Fibroblast of skin of left quadriceps (primary cell): ENCODE measurements at places on chromosomes 7 and 10.
A peak's percentile ranks its signal among the peaks of the same experiment; 100 is the strongest.

GRCh38 chr7:155448632-155449007 is 9.3 kb upstream of the EN2 start:
- no peak for DNase-seq

GRCh38 chr7:24860611-24861010 is 103.3 kb upstream of the GSDME start:
- no peak for DNase-seq

DNA sequence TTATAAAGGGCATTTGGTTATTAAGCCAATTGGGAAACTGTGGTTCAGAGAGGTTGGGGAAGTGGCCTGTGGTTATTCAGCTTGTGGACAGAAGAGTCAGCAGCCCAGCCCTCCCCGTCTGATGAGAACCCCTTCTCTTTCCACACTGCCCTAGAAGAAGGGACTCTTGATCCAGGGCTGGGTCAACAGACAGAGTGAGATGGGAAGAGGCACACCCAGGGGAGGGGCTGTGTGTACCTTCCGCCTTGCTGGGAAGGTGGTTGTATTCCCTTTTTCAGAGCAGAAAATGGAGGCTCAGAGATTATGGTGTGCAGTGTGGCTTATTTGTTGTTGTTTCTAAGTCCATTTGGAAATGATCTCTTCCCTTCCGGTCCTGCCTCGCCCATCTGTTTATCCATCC is 103.4 kb downstream of the GRK5 start:
- DNase-seq, result no peak

GRCh38 chr10:71638064-71638821 is 81.3 kb downstream of the C10orf105 start:
- no peak for DNase-seq

DNA sequence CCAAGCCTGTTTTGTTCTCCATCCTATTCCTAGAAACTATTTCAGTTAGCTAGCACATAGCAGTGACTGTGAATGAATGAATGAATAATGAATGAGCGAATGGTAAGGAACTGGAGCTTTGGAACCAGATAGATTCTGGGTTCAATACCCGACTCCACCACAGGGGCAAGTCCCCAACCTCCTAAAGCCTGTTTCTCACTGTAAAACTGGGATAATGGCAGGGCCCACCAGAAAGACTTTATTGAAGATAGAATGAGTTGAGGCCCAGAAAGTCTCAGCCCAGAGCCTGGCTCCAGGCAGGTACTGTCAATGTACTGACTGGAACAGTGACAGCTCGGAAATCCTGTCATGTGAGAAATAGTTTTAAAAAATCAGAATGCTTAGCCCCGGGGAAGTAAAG is 1.1 kb upstream of the CDH23 start:
- no peak for DNase-seq

- no peak for DNase-seq
These were observed 1.5 kb downstream of the PVRIG start for GRCh38 chr7:100221231-100221718.

DNA sequence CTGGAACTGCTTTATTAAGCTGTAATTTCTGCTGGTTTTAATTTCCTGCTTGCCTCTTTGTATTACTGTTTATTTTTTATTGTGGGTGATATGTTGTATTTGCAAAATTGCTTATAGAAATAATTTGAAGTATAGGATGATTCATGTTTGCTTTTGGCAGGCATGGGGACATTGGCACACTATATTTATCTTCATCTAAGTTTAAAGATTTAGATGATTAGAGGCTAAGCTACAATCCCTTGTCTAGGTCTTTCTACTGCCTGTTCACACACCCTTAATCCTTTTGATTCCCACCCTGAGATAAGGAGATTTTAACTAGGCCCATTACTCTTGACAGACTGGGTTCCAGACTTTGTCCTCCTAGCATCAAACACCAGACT is 182.8 kb upstream of the KAT6B start:
- DNase-seq, result no peak

DNA sequence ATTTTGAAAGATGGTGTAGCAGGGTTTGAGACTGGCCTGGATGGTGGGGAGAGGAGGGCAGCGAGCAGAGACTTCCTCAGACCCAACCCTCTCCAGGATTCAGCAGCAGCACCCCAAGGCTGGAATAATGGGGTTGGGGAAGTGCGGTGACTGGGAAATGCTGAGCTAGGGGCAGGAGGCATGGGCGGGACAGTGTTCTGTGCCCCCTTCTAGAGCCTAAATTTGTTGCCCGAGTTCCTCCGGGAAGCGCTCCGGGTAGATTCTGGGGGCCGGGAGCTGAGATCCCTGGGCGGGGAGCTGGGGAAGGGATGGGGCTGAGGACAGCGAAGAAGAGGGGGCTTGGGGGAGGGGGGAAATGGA is at the start of gene CHAT:
CHAT (plus strand) TSS at position 156 of the 360 bp plus-strand sequence; CDS start at position 309, 153 bp downstream.
- DNase-seq, result no peak

DNA sequence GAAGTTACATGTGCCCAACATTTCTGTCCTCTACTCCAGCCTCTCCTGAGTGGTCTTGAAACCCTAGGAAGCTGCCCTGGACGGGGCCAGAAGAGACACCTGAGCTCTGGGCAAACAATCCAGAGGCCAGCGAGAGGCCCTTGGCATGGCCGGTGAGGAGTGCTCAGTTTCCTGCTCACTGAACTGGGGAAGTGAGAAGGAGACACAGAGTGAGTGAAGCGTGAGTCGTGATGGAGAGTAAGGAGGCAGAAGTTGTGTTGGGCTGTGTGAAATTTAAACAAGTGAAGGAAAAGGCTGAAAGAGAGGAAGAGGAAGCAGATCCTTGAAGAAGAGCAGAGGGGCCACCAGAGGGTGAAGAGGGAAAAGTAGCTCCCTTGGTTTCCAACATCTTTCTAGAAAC is 73.2 kb downstream of the WNT2 start:
- DNase-seq, result no peak

DNA sequence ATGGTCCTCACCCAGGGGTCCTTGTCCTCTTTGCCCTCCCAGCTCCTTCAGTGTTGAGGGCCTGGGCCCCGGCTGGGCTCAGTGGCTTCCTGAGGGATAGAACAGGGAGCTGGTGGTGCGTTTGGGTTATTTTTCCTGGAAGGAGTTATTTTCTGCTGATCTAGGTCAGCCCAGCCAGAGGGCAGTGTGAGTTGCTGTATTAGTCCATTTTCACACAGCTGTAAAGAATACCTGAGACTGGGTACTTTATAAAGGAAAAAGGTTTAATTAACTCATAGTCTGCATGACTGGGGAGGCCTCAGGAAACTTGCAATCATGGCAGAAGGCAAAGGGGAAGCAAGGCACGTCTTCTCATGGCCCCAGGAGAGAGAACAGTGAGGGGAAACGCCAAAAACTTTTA is 122.4 kb upstream of the PCBD1 start:
- DNase-seq, result no peak

- no peak for DNase-seq
These were observed 25.7 kb downstream of the PRKAG2 start for GRCh38 chr7:151851145-151851751.

DNA sequence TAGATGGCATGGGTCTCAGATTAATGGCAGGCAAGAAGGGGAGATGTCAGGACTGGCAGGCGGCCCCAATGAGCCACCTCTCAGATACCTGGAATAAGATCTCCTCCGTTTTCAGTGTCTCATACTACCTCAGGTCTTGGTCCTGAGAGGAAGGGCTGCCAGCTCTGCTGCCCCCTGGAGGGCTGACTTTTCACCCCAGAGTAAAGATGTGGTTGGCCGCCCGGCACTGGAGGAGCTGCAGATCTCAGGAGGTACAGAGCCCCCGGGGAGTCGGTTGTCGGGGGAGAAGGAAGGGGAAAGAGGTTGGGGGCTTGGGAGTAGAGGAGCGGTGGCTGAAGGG is 642 bp upstream of the COL13A1 start:
- no peak for DNase-seq

GRCh38 chr10:103451831-103452505 is at the start of gene CALHM2:
TSS of gene CALHM2 (minus strand) at chr10:103452370. CDS start at chr10:103449941, 2,429 bp downstream.
- DNase-seq, result no peak

- no peak for DNase-seq
These were observed 492.5 kb upstream of the AKR1E2 start for GRCh38 chr10:4333459-4333894.

DNA sequence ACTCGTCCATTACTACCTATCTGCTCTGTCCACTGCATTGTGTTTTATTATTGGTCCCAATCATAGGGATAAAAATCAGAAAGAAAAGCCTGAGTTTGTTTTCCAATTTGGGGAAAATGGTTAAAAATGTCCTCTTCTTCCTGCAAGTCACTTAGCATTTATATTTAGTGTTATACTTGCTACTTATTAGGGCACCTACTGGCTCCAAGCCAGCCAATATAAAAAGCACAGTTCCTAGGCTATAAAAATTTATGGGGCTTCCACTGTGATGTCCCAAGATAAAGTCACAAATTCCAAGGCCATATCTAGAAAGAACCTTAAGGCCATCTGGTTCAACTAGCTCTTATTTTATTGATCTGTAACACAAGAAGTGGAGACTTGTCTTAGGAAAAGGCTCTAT is 3.2 kb downstream of the SLC35B4 start:
- no peak for DNase-seq

DNA sequence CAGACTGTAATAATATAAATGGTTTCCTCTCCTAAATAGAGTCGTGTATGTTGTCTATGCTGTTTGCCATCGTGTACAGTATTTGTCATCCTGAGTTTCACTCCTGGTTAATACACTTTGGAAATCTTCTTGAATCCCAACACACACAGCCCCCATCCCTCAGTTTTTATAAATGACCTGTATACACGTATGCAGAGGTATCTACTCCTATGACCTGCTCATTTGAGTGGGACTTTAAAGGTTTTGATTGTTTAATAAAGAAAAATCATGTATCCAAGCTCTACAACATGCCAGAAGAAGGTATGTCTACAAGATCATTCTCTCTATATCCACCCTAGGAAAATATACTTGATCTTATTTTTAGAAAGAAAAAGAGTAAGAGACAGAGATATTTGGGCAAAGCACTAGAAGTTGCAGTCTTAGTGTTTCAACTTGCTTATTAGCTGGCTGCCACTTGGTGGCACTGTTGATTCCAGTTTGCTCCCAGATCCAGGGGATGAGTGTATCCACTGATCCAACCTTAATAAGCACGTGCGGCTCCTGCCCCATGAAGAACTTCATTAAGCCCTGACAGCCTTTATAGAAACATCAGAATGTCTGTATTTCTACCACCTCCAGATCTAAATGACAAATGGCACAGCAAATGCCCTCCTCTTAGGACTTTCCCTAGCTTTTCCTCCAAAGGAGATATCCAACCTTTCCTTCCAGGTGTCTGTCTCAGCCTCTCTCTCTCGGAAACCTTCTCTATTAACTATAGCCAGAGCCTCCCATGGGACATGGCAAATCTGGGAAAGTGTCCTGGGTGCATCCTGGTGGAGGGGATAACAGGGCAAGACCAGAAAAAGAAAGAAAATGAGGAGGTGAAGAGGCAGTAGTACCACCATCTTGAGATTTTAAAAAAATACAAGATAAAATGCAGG is 181.6 kb upstream of the NEBL start:
- peak; percentile 40 for DNase-seq

DNA sequence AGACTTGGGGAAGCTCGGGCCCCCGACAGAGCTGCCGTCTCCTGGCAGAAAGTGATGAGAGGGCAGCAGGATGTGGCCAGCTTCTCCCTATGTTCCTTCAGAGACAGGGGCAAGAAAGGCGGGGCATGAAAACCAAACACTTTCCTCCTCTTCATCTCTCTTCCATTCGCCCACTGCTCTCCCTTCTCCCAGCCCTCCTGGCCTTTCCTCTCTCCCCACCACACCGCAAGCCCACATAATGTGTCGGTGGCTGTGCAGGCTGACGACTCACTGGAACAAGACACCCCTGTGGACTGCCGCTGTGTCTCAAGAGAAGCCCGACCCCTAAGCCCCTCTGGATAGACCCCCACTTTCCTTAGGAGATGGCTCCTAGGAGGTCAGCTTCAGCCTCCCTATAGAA is 59.3 kb upstream of the LRRC4 start:
- DNase-seq, result no peak

- DNase-seq, result no peak
These were observed 127.3 kb downstream of the LHPP start for GRCh38 chr10:124588736-124589490.

- peak; percentile 90 for DNase-seq
These were observed at the start of gene ZMIZ1 for GRCh38 chr10:79068562-79069324. TSS of gene ZMIZ1 (plus strand) at chr10:79068966. CDS start at chr10:79201633, 132,667 bp downstream.

- no peak for DNase-seq
These were observed 186.4 kb upstream of the NFE2L3 start for GRCh38 chr7:25965405-25966123.
